ENCODE measurements at places on chromosomes 2 and 18.

GRCh38 chr2:160387558-160388262 lies 105.9 kb downstream of the RBMS1 start:
- peak; percentile 88 for DNase-seq

- no peak for DNase-seq
Measured at GRCh38 chr2:228728961-228729360, 542.1 kb downstream of the PID1 start.

- DNase-seq = no peak
Measured at GRCh38 chr2:1656961-1657841, 87.1 kb downstream of the PXDN start.

GRCh38 chr18:31526374-31526773 lies 28.4 kb downstream of the DSG2 start:
- DNase-seq = no peak

DNA sequence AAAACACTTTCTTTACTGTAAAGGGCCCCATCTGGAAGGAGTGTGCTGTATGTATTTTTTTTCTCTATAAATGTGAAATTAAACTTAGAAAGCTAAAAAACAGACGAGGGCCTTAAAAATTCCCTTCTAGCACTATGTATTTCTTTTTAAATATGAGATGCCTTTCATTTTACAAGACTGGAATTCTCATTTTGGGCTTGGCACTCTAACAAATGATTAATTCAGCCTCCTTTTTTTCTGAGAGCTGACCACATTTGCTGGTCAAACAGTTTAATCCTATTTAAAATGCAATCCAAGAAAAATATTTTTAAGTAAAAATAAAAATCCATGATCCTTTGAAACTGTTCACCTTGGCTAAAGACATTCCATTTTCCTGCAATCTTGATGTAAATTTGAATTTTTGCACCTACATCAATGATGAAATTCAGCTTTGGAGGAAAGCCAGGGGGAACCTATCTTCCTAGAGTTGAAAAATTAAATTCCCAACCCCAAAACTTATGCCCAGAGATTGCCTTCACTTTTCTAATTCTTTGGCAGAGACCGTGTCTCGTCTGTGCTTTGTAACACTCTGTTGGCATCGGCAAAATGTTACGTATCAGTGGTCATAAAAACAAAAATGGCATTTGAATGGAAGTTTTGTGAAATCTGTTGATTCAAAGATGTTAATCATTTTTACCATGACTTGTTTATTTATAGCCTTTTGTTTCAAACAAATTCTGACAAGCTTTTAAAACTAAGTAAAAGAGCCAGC lies 284.5 kb downstream of the ZNF521 start:
- no peak for DNase-seq

- no peak for DNase-seq
Measured at GRCh38 chr2:128799730-128800129, 481.1 kb upstream of the HS6ST1 start.

GRCh38 chr2:84713441-84713840 lies 167.4 kb downstream of the TRABD2A start:
- DNase-seq = no peak

- DNase-seq = no peak
Measured at GRCh38 chr2:171227066-171227782, 66.5 kb upstream of the TLK1 start.

GRCh38 chr2:206832873-206833272 lies 67.5 kb downstream of the FASTKD2 start:
- DNase-seq = no peak

DNA sequence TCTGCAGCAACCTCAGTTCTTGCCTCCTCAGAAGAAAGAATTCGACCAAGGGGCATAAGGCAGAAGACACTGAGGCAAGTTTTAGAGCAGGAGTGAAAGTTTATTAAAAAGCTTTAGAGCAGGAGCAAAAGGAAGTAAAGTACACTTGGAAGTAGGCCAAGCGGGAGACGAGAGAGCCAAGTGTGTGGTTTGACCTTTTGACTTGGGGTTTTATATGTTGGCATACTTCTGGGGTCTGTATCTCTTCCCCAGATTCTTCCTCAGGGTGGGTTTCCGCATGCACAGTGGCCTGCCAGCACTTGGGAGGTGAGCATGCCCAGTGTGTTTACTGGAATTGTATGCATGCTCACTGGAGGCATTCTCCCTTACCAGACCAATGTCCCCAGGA lies 59.3 kb upstream of the ANKRD44 start:
- no peak for DNase-seq

GRCh38 chr2:146532509-146533147 lies 1312.2 kb upstream of the ACVR2A start:
- no peak for DNase-seq

GRCh38 chr2:14616342-14616741 lies 16.2 kb upstream of the LRATD1 start:
- DNase-seq = no peak

GRCh38 chr2:168855601-168856000 lies 34.6 kb downstream of the SPC25 start:
- DNase-seq = no peak

DNA sequence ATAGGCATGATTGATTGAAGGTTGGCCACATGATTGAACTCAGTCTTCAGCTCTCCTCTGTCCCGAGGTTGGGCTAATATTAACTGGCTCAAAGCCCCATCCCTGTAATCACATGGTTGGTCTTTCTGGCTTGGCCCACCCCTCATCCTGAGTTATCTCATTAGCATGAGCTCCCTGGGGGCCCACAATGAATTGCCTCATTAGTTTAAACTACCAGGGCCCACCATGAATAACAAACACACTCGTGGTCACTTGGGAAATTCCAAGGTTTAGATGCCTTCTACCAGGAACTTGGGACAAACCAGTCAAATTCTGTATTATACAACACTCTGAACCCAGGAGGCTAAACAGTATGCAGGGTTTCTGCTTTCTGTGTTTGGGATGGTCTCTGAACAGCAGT lies 121.7 kb upstream of the B3GNT2 start:
- DNase-seq = no peak

Data from fibroblast of skin of left biceps (primary cell).